ENCODE measurements at places on chromosomes 1 and 21.

GRCh38 chr1:48917901-48918603 lies 141.4 kb upstream of the BEND5 start:
- DNase-seq, result no peak

GRCh38 chr1:117375327-117375726 lies 8.1 kb downstream of the MAN1A2 start:
- DNase-seq, result no peak

- no peak for DNase-seq
These were observed 23.1 kb upstream of the CLCA4 start for GRCh38 chr1:86523670-86524354.

DNA sequence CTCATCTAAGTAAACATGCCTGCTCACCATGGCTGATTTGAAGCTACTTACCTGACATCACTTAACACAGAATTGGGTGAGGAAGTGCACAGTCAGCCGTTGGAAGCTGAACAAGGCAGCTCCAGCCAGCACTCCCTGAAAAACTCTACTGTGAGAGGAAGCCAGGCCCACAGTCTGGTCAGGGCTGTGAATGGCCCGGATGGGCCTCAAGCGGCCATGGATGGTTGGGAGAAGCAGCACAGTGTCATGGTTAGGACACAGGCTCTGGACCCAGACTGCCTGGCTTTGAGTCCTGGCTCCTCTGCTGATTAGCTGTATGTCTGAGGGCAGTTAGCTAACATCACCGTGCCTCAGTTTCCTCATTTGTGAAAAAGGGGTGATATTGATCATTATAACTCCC lies 267.8 kb downstream of the GRIK3 start:
- DNase-seq, result no peak

GRCh38 chr1:15424981-15425380 lies 13.3 kb upstream of the CTRC start:
- no peak for DNase-seq

DNA sequence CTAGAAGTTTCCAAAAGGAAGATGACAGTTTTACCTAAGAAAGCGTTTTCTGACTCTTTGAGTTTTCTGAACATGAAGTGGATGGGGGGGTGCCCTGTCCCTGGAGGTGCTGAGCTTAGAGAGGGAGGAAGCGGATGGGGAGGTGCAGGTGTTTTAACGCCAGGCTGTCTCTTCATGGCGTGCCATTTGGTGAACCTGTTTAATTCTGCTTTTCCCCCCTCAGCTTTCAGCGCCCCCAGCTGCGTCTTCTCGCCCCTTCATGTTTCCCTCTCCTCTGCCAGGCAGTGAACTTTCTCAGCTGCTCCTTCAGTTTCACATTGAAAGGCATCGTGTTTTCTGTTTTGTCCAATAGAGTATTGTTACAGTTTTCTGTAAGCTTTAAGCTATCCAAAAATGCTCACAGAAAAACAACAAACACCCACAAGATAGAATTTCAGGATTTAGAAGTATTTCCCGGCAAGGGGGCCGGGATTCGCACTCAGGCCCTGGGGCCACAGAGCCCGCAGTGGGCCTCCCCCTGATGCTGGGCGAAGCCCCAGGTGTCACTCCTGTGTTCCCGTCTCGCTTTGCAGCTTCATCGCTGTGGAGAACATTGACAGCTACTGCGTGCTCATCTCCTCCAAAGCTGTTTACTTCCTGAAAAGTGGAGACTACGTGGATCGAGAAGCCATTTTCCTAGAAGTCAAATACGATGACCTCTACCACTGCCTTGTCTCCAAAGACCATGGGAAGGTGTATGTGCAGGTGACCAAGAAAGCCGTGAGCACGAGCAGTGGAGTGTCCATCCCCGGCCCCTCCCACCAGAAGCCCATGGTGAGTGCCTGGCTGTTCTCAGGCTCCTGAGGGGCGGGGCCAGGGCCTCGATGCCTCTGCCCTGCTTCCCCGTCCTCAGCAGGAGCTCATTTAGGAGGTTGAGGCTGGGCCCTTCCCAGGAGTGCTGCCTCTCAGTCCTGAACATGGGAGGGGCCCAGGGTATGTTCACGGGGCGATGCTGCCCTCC lies 111.4 kb downstream of the DHRS3 start:
- DNase-seq, result no peak

DNA sequence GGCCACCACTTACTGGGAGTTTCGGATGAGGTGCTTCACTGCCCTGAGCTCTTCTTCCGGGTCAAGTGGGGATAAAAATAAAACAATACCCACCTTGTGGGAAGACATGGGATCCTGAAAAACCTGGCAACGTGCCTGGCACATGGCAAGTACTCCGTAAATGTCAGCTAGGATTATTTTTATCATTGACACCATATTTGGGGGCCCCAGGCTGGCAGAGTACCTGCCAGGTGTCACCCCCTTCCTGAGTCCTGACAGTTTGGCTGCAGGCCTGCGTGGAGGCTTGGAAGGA lies 9.2 kb upstream of the EPHA2 start:
- no peak for DNase-seq

DNA sequence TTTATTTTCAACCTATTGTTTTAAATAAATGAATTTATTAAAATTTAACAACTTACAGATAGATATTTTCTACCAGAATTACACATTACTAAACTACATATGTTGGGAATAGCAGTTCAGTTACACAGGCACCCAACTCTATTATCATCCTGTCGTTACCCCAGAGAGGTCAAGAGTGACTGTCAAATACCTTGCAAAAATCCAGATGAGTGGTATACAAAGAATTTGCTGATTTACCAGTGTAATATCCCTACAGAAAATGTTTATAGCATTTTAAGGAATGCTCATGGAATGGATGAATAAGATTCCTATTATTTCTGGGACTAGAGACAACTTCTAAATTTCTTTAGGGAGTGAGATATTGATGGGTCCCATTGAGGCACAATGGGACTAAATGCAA lies 300.7 kb upstream of the RGS18 start:
- no peak for DNase-seq

- no peak for DNase-seq
These were observed 249.6 kb downstream of the PRDM2 start for GRCh38 chr1:13949546-13949945.

DNA sequence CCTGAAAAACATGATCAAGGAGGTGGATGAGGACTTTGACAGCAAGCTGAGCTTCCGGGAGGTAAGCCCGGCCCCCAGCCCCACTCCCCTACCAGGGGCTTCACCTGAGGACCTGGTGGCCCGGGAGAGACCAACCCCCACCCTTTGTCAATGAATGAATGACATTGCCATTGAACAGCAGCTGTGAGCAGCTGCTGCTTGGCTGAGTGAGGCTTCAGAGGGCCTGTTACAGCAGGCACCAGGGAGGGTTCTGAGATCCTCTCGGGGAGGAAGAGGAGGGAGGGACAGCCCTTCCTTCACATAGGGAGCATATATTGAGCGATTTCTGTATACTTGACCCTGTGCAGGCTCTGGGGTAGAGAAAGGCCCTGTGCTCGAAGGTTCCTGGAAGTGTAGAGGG lies 12.3 kb upstream of the CTRC start:
- DNase-seq, result no peak

DNA sequence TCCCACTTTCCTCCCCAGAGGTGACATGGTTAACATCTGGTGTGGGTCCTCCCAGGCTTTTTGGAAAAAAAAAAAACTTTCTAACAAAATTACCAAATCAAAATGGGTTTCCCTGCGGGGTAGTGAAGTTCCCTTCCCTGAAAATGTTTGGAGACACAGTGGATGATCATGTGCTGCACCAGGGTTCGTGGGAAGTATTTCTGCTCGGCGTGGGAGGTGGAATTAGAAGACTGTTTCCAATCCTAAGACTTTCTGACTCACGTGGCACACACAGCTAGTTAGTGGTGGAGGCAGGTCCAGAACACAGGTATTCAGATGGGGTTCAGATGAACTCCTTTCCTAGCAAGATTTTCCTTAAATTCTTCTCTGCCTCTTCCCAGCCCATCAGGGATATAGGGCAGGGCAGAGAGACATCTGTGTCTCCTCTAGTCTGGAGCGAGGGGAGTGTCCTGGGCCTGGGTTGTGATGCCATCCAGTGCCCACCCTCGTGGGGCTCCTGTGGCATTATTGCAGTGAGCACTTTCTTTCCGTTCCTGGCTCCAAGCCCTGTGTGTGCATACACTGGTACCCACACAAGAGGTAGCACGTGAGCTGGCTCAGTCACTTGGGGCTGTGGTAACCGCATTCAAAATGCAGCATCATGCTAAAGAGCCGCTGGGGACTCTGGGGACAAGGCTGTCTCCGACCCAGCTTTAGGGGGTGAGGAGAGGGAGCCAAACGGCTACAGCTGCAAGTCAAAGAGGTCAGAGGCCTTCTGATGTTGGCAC lies 27.5 kb downstream of the KCNC4 start:
- no peak for DNase-seq

GRCh38 chr1:172669011-172669410 lies 10.1 kb downstream of the FASLG start:
- DNase-seq, result no peak

DNA sequence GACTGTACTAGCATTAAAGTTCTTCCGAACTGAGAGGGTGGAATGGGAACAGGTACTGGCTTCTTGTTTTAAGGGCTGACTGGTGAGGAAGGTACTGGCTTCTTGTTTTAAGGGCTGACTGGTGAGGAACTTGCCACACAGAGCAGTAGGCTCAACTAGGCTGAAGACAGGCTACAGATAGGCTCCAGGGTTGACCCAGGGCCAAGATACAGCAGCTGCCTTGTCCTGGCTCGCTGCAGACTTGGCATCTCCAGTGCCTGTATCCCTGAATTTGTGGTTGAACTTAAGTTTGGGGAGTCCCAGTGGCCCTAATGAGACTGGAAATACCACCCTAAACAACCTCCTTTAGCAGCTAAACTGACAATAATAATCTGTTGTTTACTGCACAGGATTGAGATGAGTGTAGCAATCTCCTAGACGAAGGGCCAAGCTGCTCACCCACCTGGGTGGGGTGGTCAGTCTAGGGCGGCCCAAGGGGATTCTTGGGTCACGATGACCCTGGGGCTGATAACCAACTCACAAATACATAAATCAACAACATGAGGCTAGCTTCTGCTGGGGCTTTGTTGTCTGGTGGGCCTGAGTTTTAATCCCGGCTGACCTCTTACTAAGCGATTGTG lies 227.1 kb downstream of the DISC1 start:
- DNase-seq, result no peak

- DNase-seq, result no peak
These were observed 454.0 kb downstream of the PLPP3 start for GRCh38 chr1:56125316-56125715.

GRCh38 chr1:88980870-88981269 lies 11.6 kb downstream of the KYAT3 start:
- DNase-seq, result no peak

DNA sequence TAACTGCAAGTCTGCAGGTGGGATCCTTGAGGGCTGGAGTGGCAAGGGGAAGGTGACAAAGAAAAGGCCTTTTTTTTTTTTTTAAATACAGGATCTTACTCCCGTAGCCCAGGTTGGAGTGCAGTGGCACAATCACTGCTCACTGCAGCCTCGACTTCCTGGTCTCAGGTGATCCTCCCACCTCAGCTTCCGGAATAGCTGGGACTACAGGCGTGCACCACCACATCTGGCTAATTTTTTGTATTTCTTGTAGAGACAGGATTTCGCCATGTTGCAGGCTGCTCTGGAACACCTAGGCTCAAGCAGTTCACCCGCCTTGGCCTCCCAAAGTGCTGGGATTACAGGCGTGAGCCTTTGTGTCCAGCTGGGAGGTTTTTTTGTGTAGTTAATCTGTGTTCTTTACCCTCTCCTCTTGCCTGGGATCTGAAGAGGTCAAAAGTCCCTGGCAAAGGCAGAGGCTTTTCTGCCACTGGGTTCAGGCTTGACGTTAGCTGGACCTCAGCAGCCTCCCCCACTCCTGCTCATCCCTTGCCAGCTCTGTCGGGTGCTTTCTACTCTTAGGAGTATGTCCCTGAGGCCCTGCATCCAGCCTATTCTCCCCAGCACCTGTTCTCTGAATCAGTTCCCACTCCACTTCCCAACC lies 5.2 kb downstream of the IL6R start:
- no peak for DNase-seq

- no peak for DNase-seq
These were observed 63.6 kb upstream of the GNG12 start for GRCh38 chr1:67896826-67897225.

- no peak for DNase-seq
These were observed 6.2 kb downstream of the TNFRSF18 start for GRCh38 chr1:1199961-1200875.

- DNase-seq, result no peak
These were observed 4.5 kb downstream of the SH3GLB1 start for GRCh38 chr1:86708920-86709319.

GRCh38 chr1:95974586-95974985 lies 740.6 kb downstream of the RWDD3 start:
- no peak for DNase-seq

- no peak for DNase-seq
These were observed 6.7 kb downstream of the SLC1A7 start for GRCh38 chr1:53135735-53136114.

DNA sequence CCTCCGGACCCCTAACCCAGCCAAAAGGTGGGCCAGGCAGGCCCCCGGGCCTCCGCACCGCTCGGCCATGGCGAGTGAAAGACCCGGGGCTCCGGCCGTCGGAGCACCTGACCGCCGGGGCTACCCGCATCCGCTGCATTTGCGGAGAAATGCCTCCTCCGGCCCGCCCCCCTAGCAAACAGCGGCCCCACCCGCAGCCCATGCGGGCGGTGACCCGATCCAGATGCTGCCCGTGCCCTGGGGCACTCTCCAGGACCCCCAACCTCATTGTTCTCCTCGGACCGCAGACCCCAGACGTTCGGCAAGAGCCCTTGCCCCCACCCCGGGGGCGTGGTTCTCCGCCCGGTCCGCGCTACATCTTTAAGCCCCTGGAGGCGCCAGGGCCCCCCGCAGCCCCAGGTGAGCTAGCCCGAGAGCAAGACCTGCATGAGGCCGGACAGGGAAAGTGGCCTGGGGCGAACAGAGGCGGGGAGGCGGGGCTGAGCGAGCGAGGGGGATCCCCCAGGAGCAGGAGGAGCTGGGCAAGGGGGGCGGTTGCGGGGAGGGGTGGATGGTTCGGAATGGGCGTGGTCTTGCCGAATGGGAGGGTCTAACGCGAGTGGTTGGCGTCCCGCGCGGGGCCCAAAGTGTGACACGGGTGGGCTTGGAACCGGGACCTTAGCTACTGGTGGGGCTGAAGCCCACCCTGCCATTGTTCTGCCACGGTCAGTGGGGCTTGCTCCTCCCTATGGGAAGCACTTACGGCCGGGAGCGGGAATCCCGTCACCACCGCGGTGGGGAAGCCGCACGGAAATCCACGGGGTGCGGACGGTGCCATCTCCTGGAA lies 6.3 kb upstream of the CRYBG2 start:
- DNase-seq, result peak; percentile 58

GRCh38 chr1:240309769-240310168 lies 218.1 kb downstream of the FMN2 start:
- no peak for DNase-seq

GRCh38 chr1:98147280-98147679 lies 226.4 kb upstream of the DPYD start:
- no peak for DNase-seq

- no peak for DNase-seq
These were observed 38.7 kb downstream of the ALPL start for GRCh38 chr1:21547876-21548275.

- no peak for DNase-seq
These were observed 53.6 kb downstream of the CTTNBP2NL start for GRCh38 chr1:112449630-112449983.

GRCh38 chr1:154565876-154566275 lies 1.7 kb upstream of the CHRNB2 start:
- no peak for DNase-seq

- no peak for DNase-seq
These were observed 85.5 kb downstream of the CAMK2N1 start for GRCh38 chr1:20400341-20401177.

Data from stimulated activated CD4-positive, alpha-beta T cell treated with anti-CD3 and anti-CD28 coated beads, TNF-alpha, amount 100 ng/mL, for 24 hours (primary cell).